ENCODE measurements at places on chromosomes 6 and 20.

DNA sequence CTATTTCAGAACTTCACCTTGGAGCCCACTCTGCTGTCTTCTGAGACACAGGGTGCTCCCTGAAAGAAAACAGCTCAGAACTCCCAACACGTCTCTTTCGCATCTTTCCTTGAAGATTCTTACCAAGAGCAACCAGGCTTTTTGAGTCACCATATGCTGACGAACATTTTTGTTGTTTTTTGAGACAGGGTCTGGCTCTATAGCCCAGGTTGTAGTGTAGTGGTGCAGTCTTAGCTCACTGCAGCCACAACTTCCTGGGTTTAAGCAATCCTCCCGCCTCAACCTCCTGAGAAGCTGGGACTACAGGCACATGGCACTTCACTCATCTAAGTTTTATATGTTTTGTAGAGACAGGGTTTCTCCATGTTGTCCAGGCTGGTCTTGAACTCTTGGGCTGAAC lies 68.5 kb downstream of the TRMT11 start:
- no peak for DNase-seq

- no peak for DNase-seq
Observed at GRCh38 chr6:35518566-35519312, 6.0 kb upstream of the TULP1 start.

DNA sequence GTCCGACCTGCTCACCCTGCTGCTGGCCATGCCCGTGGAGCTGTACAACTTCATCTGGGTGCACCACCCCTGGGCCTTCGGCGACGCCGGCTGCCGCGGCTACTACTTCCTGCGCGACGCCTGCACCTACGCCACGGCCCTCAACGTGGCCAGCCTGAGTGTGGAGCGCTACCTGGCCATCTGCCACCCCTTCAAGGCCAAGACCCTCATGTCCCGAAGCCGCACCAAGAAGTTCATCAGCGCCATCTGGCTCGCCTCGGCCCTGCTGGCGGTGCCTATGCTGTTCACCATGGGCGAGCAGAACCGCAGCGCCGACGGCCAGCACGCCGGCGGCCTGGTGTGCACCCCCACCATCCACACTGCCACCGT lies 885 bp downstream of the NTSR1 start:
- DNase-seq, result no peak

- DNase-seq, result no peak
Observed at GRCh38 chr6:45696738-45697137, 318.9 kb downstream of the CLIC5 start.

GRCh38 chr6:4932228-4932903 lies 71.5 kb downstream of the RPP40 start:
- DNase-seq, result no peak

GRCh38 chr6:134979142-134979541 lies 29.2 kb upstream of the ALDH8A1 start:
- DNase-seq, result no peak

Data from Right ventricle myocardium superior (tissue), 1 donor.